NAMALWA (cell line): ENCODE measurements at places on chromosomes 12 and 14.

DNA sequence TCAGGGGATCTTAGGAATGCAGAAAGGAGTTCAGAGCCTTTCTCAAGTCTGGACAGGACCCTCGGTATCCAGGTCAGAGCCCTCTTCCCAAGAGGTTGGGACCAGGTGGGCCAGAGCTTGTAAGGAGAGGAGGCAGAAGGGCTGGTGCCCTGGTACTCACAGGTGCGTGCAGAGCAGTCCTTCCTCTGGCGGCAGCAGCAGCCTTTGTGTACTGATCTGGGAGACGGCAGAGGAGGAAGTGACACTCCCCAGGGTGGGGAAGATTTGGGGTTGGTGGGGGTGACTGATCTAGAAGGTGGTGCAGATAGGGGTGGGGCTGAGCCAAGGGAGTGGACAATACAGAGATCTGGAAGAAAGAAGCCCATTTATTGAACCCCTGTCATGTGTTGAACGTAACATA lies at the start of gene ITGB7:
ITGB7 (minus strand) TSS at position 210 of the 400 bp plus-strand sequence. CDS start 6,808 bp downstream, outside the sequence.
- DNase-seq: peak; percentile 70

DNA sequence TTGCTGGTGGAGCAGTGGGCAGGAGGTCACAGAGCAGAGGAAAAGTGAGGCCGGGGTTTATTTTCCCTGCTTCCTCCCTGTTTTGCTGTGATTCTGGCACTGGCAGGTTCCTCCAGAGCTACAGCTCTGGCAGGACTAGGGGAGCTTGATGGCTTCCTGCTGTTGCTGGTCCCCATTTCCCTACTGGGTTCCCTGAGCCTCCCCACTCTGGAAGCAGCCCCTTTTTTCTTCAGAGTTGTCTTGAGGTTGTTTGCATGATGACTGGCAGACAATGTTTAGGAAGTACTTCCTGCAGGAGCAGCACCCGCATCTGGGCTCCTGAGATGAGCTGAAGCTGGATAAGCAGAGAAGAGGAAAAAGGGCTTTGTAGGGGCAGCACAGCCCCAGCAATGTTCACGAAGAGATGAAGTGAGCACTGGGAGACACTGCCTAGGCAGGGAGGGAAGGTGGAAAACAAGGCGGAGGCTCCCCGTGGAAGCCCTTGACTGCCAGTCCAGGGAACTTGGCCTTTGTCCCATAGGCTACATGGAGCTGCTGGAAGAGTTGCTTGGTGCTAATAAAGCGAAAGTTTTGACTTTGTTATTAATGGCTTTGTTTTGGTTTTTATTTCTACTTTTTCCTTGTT lies 126.9 kb downstream of the SLC38A6 start:
- DNase-seq: no peak

DNA sequence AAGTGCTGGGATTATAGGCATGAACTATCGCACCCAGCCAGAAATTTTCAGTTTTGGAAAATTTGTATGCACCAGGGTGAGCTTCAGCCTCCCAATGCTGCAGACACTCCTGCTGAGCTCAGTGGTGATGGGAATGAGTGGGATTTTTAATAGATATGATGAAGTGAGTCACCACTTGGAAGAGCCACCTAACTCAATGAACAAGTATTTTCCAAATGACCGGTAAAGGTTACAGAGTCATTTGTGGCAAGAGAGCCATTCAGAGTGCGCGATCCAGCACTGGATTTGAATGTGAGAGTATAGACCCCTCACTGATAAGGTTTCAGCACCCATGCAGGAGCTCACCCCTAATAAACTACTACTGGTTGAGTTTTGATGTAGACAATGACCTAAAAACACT lies 100.7 kb downstream of the PPP2R5C start:
- DNase-seq: no peak

GRCh38 chr12:106892075-106892474 lies 63.6 kb upstream of the TMEM263 start:
- no peak for DNase-seq

DNA sequence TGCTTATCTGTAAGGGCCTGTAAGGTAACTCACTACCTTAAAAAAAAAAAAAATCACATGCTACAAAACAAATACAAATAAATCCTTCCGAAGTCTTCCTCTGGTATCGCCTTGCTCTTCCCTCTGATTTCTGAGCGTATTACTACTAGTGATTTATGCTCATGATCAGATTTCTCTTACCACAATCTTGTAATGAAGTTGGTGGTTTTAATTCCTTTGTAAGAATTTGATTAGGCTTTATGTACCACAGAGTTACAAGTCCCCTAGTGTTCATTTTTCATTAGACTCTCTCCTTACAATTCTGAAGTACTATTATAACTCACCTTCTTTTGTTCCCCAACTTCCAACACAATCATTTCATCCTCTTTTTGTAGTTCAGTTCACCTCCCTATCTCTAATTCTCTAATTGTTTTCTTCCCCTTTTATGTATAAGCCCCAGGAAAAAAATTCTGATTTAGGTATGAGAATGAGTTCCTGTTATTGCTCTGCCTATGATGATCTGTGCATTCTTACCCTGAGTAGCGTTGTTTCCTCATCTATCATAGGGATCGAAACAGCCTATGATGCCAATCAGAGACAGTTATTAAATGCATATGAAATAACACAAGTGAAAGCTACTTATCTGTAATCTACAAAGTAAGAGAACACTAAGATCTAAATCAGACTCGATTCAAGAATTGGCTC lies 81.5 kb downstream of the EPS8 start:
- DNase-seq: no peak

GRCh38 chr14:30445011-30445793 lies 113.8 kb upstream of the G2E3 start:
- DNase-seq: no peak

- no peak for DNase-seq
Measured at GRCh38 chr12:55034218-55034617, 14.4 kb downstream of the NEUROD4 start.

DNA sequence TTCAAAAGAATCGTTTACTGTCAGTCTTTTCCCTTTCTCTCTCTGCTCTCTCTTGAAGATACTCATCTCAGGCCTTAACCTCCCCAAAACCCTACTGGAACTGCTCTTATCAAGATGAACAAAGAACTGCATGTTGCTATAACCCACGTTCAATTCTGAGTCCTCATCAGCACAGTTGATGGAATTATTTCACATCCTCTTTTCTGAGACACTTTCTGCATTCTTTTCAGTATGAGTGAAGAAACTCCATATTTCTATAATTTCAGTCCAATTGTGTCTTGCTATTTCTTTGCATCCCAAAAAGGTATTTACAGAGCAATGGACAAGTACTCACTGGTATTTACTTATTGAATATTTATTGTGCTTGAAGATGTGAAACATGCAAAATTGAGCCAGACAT lies 160.1 kb upstream of the CPNE8 start:
- DNase-seq: no peak

- peak; percentile 47 for DNase-seq
Measured at GRCh38 chr12:109927622-109928021, 27.5 kb downstream of the TCHP start.

DNA sequence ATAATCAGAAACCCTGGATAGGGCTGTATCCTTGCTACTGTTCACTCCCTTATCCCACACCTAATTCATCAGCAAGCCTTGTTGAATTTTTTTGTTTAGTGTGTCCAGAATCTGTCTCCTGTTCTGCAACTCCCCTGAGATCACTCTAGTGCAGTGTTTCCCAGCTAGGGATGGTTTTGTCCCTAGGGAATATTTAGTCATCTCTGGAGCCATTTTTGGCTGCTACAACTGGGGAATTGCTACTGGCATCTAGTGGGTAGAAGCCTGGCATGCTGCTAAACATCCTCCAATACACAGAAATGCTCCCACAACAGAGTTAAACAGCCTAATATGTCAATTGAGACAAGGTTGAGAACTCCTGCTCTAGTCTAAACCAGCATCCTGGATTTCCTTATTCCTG lies 248.0 kb downstream of the NPAS3 start:
- no peak for DNase-seq

DNA sequence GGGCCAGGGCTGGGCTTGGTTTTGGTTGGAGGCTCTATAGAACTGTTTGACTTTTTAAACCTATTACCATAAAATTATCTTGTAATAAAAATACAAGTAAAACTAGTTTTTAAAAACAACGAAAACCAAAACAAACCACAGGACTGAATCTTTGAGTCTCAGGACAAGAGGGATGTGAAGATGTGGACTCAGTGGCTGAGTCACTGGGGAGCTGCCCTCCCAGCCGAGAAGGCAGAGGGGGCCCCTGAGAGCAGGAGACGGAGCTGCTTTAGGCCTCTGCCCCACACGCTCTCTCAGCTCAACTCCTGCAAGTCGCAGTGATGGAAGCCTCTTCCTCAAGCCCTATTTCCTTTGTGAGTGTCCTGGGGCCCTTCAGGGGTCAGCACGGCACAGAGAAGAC lies 59.0 kb downstream of the CDC42BPB start:
- no peak for DNase-seq

GRCh38 chr12:131738196-131738595 lies 27.3 kb downstream of the SFSWAP start:
- no peak for DNase-seq

GRCh38 chr12:38664661-38665269 lies 240.6 kb downstream of the CPNE8 start:
- DNase-seq: peak; percentile 16

- DNase-seq: no peak
Measured at GRCh38 chr14:71591929-71592328, 340.3 kb upstream of the RGS6 start.

- DNase-seq: no peak
Measured at GRCh38 chr12:128318341-128318740, 51.4 kb downstream of the TMEM132C start.

GRCh38 chr14:101839236-101839635 lies 77.7 kb downstream of the PPP2R5C start:
- peak; percentile 93 for DNase-seq

GRCh38 chr14:89767861-89768268 lies 186.7 kb downstream of the EFCAB11 start:
- DNase-seq: peak; percentile 66

DNA sequence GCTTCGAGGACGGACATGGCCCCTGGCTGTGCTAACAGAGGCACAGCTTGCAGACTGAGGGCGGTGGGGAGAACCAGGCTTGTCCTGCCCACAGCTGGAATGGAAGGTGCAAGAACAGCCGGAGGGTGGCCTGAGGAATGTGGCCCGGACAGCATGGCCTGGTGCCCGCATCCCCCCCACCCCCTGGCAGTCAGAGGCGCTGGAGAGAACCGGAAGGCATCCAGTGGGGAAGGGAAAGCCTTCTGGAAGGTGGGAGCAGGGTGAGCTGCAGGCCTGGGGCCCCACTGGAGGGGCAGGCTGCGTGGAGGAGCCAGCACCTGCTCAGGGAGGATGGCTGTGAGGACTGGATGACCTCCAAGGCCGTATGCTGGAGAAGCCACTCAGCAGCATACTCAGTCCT lies 8.1 kb upstream of the CYP46A1 start:
- DNase-seq: no peak

- no peak for DNase-seq
Measured at GRCh38 chr12:72146495-72146894, 125.7 kb upstream of the TRHDE start.

DNA sequence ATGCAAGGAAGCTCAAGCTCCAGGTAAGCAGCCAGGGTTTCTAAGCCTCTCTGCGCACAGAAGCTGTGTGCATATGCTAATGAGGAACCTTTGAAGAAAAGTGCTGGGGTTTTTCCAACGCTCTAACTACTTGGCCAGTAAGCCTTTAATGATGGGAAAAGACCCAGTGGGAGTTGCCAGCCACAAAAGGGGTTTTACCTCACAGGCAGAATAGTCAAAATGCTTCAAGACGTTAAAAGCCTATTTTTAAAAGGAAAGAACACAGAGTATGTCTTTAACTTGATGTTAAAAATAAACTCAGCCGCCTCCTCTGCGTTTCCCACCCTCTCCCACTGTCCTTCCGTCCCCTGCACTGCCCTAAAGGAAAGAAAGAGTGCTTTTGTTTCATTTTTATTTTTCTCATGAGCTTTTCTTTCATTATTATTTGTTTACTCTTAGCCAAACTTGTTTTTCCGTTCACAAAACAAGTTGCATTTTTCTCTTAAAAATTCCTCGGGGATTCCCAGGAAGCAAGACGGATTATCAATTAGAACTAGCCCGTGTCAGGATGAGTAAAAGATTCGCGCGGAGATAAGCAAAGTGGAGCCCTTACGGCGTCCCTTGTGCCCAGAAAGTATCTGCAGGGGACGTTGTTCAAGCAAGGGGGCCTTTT lies 209.8 kb upstream of the NUDT4 start:
- peak; percentile 52 for DNase-seq

DNA sequence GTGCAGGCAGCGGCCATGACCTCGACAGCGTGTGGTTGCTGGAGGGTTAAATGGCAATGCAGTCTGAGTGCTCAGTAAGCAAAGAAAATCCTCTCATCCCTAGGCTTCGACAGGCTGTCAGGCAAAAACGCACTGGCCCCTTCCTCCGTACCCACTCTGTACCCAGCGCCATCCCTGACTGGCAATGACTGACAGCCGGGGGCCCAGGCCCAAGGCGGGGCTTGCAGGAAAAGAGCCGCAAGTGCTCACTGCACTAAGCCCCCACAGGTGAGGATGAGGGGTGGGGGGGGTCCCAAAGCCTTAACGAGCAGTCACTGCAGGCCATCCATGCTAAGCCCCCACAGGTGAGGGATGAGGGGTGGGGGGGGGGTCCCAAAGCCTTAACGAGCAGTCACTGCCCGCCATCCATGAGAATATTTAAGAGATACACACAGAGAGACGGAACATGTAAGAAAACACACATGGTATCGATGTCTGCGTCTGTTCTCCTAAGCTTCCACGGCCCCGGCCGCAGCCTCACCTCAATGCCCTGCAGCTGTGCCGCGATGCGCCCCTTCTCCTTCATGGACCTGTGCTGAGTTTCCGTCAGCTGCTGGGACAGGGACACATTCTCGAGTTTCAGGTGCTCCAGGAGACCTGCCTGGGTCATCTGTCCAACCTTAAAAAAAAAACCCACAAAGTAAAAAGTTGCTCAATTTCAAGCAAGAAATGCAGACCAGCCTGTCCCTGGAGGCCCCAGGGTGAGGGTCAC lies 30.7 kb downstream of the GOLGA3 start:
- DNase-seq: no peak
